ENCODE measurements at places on chromosomes 12 and 14.

GRCh38 chr14:44609876-44610510, 102.9 kb upstream of the FSCB start:
- DNase-seq: no peak

GRCh38 chr14:105267820-105268548, 19.7 kb downstream of the BTBD6 start:
- DNase-seq: no peak

GRCh38 chr12:109910969-109911348, 10.9 kb downstream of the TCHP start:
- no peak for DNase-seq

DNA sequence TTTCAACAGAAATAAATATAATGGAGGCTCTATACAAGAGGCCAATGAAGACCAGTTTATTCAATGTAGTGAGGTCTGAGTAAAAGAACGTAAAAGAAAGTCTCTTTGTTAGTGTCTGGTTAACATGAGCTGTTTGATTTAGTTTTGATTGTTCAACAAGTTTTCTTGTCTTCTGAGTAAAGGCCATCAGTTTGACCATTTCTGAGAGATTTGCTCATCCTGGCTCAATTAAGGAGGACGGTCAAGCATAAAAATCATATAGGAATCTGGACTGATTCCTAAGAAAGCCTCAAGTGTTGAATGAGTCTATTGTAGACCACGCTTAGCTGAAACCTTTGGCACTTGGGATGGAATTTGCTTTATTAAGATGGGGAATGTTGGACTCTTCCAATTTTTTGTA, 32.5 kb upstream of the FGF23 start:
- no peak for DNase-seq

- DNase-seq: no peak
Measured at GRCh38 chr12:108295641-108296040, 43.5 kb downstream of the CMKLR1 start.

- no peak for DNase-seq
Measured at GRCh38 chr12:123891516-123892179, 81.0 kb downstream of the CCDC92 start.

GRCh38 chr12:47102845-47103651, 23.3 kb upstream of the AMIGO2 start:
- DNase-seq: no peak

GRCh38 chr14:68950111-68950510, 29.0 kb downstream of the ACTN1 start:
- DNase-seq: no peak

Measured in stimulated activated CD8-positive, alpha-beta memory T cell treated with anti-CD3 and anti-CD28 coated beads, Interleukin-15, amount 100 ng/mL, for 48 hours (primary cell).